Stimulated activated CD4-positive, alpha-beta T cell treated with anti-CD3 and anti-CD28 coated beads, Interleukin-1b, Interleukin-23, amount 100 ng/mL, for 1 hour (primary cell): ENCODE measurements at places on chromosomes 3 and 15.

GRCh38 chr15:57663262-57663661 is 43.3 kb upstream of the POLR2M start:
- no peak for DNase-seq

GRCh38 chr3:106184540-106185457 is 316.0 kb upstream of the CBLB start:
- no peak for DNase-seq

GRCh38 chr15:43948691-43949325 is 122.0 kb downstream of the WDR76 start:
- DNase-seq = no peak

- DNase-seq = no peak
These were observed 219.9 kb downstream of the NFKBIZ start for GRCh38 chr3:102069211-102069662.

- DNase-seq = no peak
These were observed 45.7 kb downstream of the B3GNT5 start for GRCh38 chr3:183298701-183299153.

DNA sequence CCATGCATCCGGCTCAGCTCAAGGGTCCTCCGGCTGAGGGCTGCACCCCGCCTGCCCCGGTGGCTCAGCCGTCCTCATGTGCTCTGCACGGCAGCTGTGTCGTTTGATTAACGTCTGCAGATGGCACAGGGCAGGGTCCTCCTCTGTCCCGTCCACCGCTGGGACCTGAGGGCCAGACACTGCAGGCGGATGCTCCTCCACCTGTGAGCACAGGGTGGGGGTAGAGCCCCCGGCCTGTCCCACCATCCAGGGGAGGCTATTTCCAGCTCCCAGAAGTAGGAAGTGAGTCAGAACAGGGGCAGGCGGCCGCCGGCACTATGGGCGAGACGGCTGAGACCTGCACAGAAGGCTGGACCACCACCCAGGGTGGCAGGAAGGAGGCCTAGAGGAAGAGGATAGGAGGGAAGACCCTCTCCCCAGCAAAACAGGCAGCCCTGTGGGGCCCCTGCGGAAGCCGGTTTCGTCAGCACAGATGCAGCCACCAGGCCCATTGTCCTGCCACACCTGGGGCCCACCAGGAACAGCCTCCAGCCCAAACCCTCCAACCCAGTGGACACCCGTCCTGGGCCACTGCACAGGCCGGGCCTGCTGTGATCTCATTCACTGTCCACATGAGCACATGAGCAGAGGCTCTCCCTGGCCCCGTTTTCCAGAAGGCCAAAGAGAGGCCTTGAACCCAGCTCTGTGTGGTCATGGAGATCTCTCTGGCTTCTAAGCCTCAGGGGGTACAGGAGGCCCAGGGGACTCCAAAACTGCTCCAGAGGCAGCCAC is 12.6 kb upstream of the PLXND1 start:
- DNase-seq = no peak

DNA sequence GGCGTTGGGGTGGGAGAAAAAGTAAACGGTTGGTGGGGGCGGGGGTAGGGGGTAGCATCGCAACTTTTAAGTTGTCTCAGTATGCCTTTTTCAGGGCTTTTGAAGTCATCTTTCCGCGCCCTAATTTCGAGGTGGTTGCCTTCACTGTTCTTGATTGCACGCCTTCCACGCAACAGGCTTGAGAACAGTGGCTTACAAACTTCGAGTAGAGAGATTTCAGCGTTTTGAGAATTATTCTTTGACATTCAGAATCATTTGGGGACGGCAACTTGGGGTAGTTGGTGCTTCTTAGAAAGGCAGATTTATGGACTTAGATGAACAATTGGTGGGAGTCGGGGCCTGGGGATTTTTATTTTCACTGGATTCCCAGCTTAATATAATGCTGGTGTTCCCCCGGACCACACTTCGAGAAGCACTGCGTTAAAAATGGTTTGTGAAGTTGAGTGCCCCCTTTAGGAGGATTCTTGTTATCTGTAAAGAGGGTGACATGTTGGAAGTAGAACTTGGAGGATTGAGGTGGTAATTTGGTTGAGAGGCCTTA is 880 bp downstream of the PPP4R2 start:
- no peak for DNase-seq

DNA sequence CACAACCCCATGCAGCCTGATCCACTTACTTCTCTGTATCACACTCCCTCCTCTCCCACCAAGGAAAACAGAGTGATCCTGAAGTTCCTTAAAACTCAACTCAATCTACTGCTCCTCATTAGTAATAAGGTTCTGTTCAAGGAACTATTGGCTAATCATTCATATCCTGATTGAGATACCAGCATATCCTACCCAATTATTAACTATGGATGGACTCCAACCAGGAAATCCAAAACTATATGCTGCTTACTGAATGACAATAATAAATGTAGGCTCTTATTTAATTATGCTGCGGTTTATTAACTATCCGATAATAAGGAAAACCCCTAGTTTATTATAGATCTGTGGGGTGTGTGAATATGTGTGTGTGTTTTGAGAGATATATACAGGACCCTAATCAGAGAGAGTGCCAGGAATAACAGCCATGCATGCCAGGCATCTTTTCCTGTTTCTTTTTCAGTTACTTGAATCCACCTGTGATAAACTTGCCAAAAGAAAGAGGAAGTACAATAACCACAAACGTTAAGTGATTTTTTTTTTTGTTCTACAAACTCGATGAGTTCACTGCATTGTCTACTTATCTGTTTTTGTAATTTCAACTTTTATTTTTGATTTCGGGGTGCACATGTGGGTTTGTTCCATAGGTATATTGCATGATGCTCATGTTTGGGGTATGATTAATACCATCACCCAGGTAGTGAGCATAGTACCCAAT is 1031.7 kb upstream of the CFAP20DC start:
- DNase-seq = no peak

GRCh38 chr15:45555934-45556608 is 31.1 kb upstream of the BLOC1S6 start:
- no peak for DNase-seq

- no peak for DNase-seq
These were observed 2.2 kb downstream of the CHRNA5 start for GRCh38 chr15:78567531-78567930.

- DNase-seq = no peak
These were observed 31.9 kb downstream of the TRAK1 start for GRCh38 chr3:42123012-42123581.

GRCh38 chr3:34183114-34183513 is 384.7 kb downstream of the PDCD6IP start:
- DNase-seq = no peak

DNA sequence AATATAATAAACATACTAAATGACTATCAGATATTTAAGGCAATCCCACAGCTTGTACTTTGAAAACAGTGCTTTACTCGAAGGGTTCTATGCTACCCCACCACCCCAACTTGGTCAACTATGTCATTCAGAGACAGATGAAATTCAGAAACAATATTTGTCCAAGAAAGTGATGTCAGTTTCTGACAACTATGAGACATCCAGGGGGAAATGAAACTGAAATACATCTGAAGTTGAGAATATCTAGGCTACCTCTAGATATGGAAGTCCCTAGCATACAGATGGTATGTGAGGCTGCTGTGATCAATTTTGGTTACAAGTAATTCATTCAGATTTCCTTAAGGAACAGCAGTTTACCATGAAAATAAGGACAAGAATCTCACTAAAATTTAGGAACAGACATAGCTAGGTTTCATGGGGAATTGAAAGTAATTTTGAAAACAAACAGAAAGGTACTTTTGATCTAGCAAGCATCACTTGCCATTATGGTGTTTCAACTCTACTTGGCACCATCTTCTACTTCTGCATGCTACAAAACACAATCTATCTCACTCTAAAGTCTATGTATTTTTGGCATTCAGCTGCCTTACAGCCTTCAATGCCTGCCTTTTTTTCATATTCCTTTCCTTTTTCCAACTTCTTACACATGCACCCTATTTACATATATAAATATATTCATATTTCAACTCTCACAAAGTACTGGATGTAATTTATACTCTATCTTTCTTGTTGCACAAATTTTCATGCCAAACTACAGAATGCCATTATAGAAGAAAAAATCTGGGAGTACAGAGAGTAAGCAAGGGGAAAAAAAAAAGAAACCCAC is 21.7 kb downstream of the ATG3 start:
- DNase-seq = no peak

DNA sequence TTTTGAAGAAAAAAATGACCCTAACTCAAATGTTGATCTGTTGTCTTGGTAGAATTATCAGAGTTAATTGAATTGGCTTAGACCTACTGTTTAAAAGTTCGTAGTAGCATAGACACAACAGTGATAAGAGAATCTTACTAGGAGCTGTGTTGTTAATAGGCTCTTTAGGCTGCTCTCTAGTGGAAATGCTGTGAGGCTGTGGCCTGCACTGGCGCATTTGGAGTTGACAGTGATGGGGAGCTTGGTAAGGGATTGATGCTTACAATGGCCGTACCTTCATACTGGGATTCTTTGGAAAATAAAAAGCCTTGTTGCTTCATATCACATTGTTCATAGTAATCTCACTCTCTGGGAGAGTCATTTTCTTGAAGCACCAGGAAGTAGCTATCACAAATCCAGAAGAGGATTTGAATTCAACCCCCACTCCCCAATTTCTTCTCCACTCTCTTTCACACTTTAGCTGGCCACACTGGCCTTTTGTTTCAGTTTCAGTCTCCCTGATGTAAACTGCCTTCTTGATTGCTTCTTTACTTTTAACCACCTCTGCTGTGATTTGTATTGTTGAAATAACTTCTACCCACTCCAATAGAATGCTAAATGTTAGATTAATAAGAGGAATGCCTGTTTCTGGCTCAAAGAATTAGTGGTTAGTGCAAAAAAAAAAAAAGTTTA is 56.6 kb downstream of the CEP63 start:
- DNase-seq = no peak
